Hippocampal formation (tissue), 2 donors: ENCODE measurements at places on chromosomes 3 and 15.
A peak's percentile ranks its signal among the peaks of the same experiment; 100 is the strongest.

DNA sequence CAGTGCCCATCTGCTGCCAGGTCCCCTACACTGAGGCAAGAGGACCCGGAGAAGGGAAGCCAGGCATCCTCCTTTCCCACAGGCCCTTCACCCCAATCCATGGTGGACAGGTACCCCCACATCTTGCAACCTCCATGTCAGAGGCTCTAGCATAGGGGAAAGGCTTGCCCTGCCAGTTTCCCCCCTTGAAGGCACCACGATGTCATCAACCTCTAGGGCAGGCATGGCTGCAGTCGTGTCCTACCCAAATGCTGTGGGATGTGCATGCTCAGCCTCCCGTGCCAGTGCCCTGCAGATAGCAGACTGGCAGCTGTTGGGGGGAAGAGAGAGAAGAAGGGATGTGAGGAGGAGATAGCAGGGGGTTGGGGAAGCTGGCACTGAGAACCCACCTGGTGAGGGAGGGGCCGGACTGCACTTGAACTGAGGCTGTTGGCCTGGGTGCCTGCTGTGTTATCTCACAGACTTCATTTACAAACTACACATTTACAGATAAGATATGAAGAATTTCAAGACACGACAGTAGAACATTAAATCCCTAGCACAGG, 197.5 kb downstream of the ADAMTS9 start:
- no peak for DNase-seq

GRCh38 chr3:127031413-127031810, 48.5 kb downstream of the PLXNA1 start:
- no peak for DNase-seq

- DNase-seq, result no peak
Observed at GRCh38 chr3:6251612-6252400, 609.1 kb upstream of the GRM7 start.

- DNase-seq, result no peak
Observed at GRCh38 chr3:37171144-37171543, 3.2 kb downstream of the LRRFIP2 start.

- DNase-seq, result no peak
Observed at GRCh38 chr15:32831485-32831884, 113.7 kb downstream of the GREM1 start.

DNA sequence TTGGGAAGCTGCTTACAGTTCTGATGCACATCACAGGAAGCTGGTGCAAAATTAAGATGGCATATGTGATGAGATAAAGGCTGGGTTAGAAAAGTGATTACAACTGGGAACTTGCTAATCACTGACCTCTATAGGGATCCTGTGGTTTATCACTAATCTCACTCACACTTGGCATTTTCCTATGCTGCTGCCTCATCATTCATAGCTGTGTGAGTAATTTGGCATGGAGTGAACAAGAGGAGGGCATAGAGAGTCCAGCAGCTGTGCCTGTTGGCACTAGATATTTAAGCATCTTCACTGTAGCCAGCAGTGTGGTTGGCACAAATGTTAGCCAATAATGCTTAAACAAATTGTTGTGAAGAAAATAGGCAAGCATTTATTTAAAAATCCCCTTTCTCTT, 217.7 kb upstream of the CGNL1 start:
- peak; percentile 52 for DNase-seq

- no peak for DNase-seq
Observed at GRCh38 chr15:44719293-44719999, 8.1 kb downstream of the B2M start.

- DNase-seq, result no peak
Observed at GRCh38 chr15:39321977-39322376, 258.9 kb upstream of the THBS1 start.

- no peak for DNase-seq
Observed at GRCh38 chr3:187942658-187943241, 197.5 kb upstream of the BCL6 start.

DNA sequence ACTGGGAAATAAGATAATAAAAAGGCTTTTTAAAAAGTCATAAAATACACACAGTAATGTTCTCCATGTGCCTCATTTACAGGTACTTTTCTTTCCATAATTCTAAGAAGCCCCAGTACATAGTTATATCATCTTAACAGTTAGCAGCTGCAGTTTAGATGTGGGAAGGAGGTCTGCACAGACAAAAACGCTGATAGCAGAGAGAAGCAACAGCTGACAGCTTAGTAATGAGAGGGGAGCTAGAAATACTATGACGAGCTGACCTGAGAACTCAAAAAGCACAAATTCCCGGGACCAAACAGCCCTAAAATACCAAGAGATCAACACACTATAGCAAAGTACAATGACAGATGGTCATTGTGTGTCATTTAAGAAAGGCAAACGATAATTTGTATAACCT, 36.7 kb upstream of the ARHGEF3 start:
- no peak for DNase-seq

GRCh38 chr3:66495668-66496045, 5.2 kb downstream of the LRIG1 start:
- DNase-seq, result no peak

- DNase-seq, result peak; percentile 41
Observed at GRCh38 chr3:66428733-66429132, 72.1 kb downstream of the LRIG1 start.

- DNase-seq, result no peak
Observed at GRCh38 chr3:156630081-156630772, 44.2 kb upstream of the TIPARP start.

DNA sequence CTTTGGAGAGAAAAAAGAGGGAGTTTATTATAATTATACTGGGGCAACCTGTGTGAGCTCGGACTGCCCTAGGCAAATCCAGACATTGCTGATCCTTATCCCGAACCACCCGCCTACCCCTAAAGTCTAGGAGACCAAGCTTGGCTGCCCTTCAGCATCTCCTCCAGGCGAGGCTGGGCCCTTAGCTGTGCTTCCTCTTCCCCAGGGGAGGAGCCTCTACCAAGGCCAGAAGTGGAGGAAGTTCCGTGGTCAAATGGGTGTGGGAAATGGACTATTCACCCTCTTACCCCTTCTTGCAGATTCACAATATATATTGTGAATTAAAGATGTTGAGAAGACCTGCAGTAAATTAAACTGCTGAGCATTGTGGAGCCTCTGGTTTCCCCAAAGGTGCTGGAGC, 158.3 kb upstream of the HES1 start:
- no peak for DNase-seq

- no peak for DNase-seq
Observed at GRCh38 chr15:64152507-64153387, 1.2 kb downstream of the SNX22 start.

GRCh38 chr15:58467121-58467721, 35.4 kb downstream of the LIPC start:
- no peak for DNase-seq

GRCh38 chr3:68059628-68060152, 405.3 kb upstream of the SUCLG2 start:
- no peak for DNase-seq

DNA sequence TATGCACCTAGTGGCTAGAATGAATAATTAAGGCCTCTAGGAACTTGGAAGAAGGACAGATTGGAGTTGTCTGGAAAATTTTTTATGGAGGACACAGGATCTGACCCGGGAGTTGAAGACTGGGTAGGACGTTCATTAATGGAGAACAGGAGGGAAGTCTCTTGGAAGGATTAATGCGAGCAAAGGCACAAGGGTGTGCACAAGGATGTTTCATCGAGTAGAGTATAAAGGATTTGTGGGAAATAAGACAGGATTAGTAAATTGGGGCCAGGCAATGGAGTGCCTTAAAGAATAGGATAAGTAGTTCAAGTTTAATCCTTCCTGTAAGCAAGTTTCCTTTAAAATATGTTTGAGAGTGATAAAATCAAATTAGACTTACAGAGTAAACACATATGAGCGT, 14.6 kb downstream of the LMOD3 start:
- DNase-seq, result no peak

DNA sequence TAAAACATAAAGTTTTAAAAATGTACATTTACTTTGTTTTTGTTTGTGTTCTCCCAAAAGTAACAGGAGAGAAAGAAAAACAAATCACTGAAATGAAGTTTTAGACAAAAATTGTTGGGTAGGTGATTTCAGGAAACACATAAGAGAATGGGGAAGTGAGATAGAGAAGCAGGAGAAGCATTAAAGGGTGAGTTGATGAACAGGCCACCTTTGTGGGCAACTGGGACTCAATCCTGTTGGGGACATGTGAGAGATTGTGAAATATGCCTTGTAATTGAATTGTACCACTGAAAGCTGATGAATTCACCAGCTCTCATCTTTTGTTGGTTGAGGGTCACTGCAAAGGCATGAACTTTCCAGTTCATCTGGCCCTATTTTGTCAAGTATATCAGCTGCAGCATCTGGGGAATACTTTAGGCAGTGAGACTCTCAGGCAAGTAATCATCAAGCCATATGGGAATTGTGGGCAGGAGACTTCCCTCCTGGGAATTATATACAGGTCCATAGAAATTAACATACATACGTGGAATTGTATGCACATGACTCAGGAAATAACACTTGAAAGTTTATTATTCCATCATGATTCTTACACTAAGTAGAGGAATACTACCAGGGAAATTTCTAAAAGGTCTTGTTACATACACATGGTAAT, 181.0 kb downstream of the ZBBX start:
- DNase-seq, result no peak

DNA sequence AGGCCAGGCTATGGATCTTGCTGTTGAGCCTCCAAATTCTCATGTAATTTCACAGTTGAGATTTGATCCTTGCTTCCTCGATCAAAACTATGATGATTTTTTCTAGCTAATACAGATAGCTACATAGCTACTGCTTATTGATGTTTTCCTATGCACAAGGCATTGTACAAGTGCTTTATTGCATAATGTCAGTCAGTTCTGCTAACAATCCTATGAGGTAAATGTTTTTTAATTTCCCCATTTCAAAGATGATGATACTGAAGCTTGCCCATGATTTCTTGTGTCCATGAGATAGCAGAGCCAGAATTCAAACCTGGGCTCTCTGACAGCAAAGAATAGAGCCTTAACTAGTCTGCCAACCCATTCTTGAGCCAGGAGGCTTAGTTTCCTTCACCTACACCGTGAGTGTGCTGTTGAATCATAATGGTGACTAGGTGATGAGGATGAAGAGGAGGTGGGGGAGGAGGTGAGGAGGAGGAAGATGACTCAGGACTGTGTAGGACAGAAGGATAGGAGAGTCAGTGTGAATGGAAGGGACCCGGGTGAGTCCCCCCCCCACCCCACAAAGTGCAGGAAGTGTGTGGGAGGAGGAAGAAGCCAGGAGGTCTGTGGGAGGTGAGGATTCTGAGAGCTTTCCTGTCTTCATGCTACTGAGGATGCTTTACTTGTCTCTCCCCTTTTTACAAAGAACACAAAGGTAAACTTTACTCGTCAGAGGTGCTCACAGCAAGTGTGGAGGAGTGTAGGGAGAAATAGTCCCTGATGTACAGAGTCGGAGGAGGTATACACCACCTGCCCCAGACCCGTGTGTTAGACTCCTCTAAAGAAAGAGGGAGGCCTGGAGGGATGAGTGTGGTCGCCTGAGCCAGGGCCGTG, 3.6 kb downstream of the TAGLN3 start:
- DNase-seq, result no peak

DNA sequence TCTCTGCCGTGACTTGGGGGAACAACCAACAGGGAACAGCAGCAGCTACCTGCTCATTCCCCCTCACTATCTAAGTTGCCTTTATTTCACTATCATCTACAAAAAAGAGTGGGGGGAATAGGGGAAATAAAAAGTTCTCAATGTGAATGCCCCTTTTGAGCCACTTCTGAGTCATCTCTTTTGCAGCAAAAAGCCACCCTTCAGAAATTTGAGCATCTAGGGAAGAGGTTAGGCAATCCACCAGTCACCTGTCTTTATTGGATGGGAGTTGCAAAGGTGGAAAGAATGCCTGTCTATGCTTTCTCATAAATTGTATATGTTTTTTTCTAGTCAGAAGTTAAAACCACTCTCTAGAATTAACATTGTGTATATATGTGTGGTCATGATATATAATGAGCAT, 41.1 kb downstream of the GPD1L start:
- DNase-seq, result no peak

- DNase-seq, result no peak
Observed at GRCh38 chr3:84978843-84979242, 20.1 kb downstream of the CADM2 start.

- no peak for DNase-seq
Observed at GRCh38 chr15:93658026-93658816, 569.2 kb upstream of the RGMA start.

DNA sequence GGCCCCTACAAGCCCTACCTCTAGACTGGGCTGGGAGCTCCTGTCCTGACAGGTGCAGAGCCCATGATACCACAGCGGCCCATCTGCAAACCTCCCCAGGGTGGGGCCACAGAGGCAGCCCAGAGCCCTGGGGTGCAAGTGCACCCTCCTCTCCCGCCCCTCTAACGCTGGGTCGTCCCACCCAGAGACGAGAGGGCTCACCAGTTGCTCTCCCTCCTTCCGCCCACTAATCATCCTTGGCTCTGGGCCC, 742 bp downstream of the TNK2 start:
- DNase-seq, result peak; percentile 52

GRCh38 chr3:66480666-66481065, 20.2 kb downstream of the LRIG1 start:
- DNase-seq, result no peak

GRCh38 chr3:123320221-123320620, 118.5 kb downstream of the SEC22A start:
- no peak for DNase-seq

- no peak for DNase-seq
Observed at GRCh38 chr3:38548154-38548931, 52.2 kb downstream of the EXOG start.

- DNase-seq, result no peak
Observed at GRCh38 chr15:89826671-89827655, 12.3 kb upstream of the ANPEP start.

GRCh38 chr3:186826410-186826975, 16.0 kb upstream of the ADIPOQ start:
- no peak for DNase-seq

DNA sequence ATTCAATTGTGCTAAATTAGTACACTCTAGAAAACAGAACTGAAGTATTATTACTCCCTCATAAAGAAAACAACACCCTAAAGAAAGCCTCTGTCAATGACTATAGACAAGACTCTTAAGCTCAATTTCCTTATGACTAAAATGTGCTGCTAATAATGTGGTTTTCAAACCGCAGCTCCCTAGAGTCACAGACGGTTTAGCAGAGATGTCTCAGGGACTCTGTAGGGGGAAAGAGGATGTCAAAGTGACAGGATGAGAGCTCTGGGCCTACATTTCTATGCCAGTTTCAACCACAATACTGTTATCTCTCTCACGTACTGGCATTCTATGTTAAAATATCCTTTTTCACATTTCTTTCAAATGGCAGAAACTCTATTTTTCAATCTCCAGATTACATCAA, 37.6 kb upstream of the WDR49 start:
- DNase-seq, result no peak

GRCh38 chr15:67397139-67397538, 123.8 kb upstream of the C15orf61 start:
- DNase-seq, result no peak

DNA sequence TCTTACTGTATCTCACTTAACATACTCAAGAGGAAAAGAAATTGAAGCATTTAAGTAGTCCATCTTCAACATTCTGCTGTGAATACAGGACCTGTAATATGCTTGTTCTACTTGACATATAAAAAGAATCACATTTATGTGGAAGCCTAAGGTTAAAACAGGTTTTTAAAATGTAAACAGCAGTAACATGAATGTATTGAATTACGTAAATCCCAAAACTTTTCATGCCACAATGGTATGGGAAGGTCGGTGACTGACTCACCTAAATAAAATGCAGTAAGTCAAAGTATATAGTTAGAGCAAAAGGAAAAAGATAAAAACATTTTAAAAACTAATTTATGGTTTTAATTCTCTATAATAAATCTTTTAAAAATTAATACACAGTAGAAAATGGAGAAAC, 115.7 kb upstream of the TJP1 start:
- no peak for DNase-seq
